NCI-H2081 (cell line): ENCODE measurements at places on chromosomes 2 and 18.

GRCh38 chr18:38545071-38545470 is 979.5 kb upstream of the CELF4 start:
- peak; percentile 35 for DNase-seq

DNA sequence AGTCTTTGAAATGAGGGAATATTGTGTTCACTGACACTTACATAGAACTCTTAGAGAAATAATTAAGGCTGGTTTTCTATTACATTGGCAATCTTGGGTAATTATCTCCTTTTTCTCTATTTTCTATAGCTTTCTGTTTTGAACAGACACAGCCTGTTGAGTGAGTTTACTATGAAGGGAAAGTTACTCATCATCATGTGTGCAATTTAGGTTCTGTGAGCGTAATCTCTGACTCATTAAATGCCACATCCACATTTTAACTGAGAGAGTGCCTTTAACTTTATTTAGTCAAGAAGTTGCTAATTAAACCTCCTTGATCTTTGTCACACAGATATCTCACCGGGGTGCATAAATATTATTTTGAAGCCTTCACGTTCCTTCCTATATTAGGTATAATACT is 174.0 kb upstream of the SLC8A1 start:
- DNase-seq, result no peak

DNA sequence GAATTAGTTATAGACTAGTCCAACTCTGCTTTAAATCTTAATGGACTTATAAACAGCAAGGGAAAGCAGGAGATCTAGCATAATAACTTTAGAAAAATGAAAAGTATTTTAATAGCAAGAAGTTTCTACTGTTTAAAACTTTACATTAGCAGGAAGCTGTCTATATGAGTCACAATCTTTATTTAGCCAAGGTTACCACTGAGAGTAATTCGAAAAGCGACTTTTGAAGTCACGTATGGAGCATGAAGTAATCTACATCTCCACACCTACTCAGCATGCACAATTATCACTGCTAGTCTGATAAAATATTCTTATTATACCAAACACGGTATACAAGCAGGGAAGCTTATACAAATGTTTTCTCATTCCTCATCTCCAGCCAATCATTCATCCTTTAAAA is 515.4 kb upstream of the SOX11 start:
- DNase-seq, result no peak

GRCh38 chr2:47777277-47777937 is 5.5 kb upstream of the MSH6 start:
- DNase-seq, result no peak

DNA sequence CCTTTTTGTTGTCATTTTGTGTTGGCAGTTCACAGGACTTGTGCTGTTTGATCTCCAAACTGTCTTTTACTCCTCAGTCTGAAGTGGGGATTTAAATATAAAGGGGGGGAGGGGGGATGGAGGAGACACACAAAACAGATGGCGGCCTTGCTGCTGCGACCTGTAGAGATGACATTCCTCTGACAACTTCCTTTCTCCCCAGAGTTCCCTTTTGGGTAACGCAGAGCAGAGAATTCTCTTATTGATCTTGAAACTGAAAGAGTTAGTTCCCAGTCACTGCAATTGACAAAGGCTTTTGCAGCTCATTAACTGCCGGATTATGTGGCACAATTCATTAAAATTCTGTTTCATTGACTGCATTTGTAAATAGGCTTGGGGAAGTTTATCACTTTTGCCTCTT is 279.3 kb downstream of the TSN start:
- DNase-seq, result no peak

- no peak for DNase-seq
Observed at GRCh38 chr18:28884304-28884703, 707.4 kb upstream of the CDH2 start.

- DNase-seq, result no peak
Observed at GRCh38 chr18:55251254-55251971, 292.2 kb upstream of the CCDC68 start.

- no peak for DNase-seq
Observed at GRCh38 chr2:101310834-101311695, 2.6 kb upstream of the RNF149 start.

DNA sequence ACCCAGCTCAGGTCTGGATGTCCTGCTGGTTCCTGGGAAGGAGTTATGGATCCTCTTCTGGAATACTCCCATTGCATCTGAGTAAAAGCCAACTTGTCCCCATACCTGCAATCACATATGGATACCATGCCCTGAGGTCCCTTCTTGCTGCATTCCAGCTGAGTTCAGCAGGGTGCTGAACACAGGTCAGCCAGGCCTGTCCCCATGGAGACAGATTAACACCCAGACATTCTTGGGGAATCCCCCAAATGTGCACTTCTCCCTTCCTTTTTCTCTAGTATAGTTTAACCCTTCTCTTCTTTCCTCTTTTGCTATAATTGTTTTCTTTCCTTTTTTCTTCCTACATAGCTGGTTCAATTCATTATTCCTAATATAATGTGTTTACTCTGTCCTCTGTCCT is 799.6 kb upstream of the HS6ST1 start:
- DNase-seq, result no peak

DNA sequence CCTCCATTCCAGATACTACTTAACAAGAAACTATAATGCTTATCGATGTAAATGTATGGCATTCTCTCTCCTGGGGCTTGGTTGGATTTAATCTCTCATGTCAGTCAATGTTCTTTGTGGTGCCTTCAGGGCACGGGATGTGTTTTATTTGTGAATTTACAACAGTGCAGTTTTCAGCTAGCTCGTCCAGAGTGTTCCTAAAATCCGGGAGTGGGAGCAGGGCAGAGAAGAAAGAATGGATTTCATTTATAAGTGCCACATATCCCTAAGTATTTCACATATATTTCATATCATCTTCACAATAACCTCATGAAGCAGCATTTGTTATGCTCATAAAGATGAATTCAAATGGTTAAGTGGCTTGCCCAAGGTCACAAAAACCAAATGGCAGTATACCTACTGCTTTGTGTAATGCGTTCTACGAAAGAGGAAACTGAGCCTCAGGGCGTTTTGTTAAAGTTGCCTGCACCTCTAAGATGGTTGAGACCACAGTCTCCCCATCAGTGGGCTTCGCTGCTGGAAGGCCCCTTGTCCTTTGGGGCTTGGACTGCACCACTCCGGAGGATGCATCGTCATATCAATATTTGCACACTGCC is 134.7 kb upstream of the MGAT5 start:
- DNase-seq, result no peak

DNA sequence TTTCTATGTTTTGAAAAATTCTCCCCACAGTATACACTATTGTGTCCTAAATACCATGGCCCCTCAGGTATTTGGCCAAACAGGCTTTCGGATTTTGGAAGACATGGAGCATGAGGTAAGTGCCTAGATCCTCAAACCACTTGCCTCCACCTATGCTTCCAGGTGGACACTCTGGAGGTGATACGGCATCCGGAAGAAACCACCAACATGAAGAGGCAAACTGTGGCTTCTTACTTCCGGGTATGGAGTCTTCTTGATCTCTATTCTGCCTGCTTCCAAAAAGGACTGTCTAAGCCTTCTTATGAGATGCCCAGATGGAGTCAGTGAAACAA is 252.0 kb upstream of the SP5 start:
- DNase-seq, result no peak
